LNCaP clone FGC (cell line): ENCODE measurements at places on chromosomes 2 and 18.

- no peak for DNase-seq
These were observed 19.3 kb upstream of the HPCAL1 start for GRCh38 chr2:10283106-10284062.

GRCh38 chr2:216717907-216718615 is 22.7 kb upstream of the IGFBP5 start:
- DNase-seq = no peak

GRCh38 chr2:88099798-88100488 is 27.9 kb downstream of the FABP1 start:
- DNase-seq = no peak

DNA sequence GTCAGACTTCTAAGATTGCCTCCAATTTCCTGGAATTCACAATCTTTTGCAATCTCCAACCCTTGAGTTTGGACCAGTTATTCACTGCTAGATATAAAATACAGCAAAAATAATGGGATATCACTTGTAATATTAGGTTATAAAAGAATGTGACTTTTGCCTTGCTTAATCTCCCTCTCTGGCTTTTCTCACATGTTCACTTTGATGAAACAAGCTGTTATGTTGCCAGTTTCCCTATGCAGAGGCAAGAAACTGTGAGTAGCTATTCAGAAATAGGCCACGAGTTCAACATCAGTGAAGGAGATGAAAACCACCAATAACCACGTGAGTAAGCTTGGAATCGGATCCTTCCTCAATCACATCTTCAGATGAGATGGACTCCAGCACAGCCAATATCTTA is 842.7 kb downstream of the RNF144A start:
- no peak for DNase-seq

GRCh38 chr2:21033237-21034155 is 10.4 kb downstream of the APOB start:
- no peak for DNase-seq

DNA sequence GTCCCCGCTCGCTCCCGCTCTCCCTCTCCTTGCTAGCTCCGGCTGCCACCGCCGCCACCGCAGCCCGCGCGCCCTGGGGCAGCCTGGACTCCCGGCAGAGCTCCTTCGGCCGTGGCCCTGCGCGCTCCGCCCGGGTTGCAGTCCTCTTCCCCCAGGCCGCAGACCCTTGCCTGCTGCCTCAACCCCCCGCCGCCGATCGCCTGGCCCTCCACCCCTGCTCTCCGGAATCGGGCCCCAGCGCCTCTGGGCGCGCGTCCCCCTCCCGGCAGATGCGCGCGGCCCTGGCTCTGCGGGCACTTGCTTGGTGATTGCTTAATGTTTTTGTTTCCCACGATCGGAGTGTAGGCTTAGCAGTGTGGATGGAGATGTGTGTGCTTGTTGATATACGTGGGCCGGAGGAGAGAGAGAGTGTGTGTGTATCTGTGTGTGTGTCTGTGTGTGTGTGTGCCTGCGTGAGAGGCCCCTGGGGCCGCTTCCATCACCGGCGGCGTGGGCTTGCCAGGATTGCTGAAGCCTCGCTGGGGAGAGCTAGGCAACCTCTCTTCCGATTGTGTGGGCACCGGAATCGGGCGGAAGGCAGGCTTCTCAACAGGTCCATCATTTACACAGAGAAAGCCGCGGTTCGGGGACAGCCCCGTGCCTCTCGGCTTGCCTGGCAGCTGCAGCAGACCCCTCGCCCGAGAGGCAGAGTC is 877 bp downstream of the INHBB start:
- DNase-seq = no peak

- no peak for DNase-seq
These were observed 128.1 kb downstream of the NCK2 start for GRCh38 chr2:105872830-105873229.

DNA sequence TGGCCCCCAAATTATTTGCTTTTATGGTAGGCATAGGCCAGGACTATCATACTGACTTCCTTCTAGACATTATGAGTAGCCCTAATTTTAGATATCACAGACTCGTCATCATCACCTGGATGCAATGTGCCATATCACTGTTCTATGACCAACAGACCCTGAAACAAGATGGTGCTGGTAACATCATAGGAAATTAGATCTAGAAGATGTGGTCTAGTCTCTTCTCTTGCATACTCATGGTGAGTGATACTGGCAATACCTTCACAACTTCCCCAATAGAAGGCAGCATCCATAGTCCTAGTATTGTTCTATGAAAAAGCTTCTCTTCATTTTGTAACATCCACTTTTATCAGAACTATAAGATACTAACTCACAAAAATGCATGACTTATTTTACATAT is 116.3 kb upstream of the ITGA4 start:
- no peak for DNase-seq

- no peak for DNase-seq
These were observed 88.6 kb upstream of the EML6 start for GRCh38 chr2:54634564-54635511.

GRCh38 chr2:194567661-194568017 is 1089.4 kb upstream of the SLC39A10 start:
- no peak for DNase-seq

GRCh38 chr2:122139739-122140420 is 384.4 kb downstream of the TSN start:
- no peak for DNase-seq

DNA sequence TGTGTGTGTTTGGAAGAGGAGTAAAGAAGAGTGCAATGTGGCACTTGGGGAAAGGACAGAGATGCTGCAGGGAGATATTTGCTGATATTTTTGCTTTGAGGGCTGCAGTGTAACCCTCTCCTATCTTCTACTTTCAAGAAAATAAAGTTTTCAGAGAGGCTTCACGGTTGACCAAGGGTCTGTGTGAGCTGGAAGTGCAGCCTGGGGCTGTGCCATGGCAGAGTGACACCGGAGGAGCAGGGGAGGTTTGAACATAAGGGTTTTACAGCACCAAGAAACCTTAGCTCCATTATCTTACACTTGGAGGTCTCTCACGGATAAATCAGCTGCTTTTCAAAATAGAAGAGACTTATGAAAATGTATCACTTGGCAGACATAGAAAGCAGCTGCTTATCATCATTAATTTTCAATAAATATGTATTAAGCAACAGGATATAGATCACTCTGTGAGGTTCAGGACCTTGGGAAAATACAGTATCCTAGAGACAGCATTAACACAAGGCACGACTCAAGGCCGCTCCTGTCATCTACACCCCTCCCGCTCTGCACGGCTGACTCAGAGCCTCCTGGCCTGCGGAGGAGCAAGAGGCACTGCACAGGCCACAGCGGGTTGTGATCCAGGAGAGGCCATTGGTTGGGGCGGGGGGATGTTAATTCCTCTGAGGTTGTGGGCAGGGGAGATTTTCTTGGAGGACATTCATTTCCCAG is 127.8 kb downstream of the COPS8 start:
- DNase-seq = no peak

- DNase-seq = no peak
These were observed 35.5 kb upstream of the CD28 start for GRCh38 chr2:203670939-203671338.

DNA sequence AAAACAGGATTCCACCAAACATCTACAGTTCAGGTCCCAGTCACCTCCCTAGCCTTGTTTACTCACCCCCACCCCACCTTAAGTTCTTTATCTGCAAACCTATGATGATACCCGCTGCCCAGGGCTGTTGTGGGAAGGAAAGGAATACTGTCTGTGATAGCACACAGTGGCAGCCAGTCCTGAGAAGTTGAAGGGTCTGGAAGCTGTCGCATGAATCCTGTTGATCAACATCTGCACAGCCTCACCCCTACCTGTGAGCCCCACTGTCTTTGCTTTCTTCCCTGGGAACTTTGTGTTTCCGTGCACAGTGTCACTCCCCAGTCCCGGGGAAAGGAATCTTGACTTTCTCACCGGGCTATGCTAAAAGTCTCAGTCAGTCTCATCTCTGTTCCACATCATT is 160.7 kb upstream of the EPAS1 start:
- no peak for DNase-seq

DNA sequence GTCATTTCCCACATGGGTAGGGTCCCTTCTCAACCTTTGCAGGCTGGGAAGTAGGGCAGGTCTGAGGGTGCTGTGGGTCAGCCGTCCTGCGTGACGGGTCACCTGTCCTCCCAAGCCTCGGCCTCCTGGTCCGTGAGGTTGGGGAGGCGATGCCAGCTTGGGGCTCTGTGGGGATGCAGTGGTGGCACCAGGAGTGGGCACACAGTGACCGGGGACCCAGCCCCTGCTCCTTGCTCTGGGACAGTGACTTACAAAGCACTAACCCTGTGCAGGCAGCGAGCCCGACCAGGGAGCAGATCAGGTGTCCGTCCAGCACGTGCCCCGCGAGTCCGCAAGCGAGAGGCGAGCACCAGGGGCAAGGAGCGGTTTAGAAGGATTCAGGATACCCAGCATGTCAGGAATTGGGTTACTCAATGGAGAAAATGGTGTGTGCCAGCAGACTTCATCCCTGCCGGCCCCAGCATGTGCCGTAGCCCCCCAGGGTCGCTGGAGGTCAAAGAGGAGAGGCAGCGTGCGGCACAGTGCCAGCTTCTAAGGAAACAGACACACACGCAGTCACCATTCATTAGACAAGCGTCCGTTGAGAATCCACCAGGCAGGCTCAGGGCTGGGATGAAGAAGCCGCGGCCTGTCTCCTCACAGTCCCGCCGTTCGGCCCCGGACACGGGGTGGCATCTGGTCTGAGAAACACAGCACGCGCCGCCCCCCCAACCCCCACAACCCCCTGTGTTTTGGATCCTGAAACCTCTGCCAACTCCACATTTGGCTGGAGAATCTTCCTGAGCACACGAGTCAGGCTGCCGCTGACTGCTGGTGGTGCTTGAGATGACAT is 11.7 kb downstream of the COLEC11 start:
- DNase-seq = no peak

DNA sequence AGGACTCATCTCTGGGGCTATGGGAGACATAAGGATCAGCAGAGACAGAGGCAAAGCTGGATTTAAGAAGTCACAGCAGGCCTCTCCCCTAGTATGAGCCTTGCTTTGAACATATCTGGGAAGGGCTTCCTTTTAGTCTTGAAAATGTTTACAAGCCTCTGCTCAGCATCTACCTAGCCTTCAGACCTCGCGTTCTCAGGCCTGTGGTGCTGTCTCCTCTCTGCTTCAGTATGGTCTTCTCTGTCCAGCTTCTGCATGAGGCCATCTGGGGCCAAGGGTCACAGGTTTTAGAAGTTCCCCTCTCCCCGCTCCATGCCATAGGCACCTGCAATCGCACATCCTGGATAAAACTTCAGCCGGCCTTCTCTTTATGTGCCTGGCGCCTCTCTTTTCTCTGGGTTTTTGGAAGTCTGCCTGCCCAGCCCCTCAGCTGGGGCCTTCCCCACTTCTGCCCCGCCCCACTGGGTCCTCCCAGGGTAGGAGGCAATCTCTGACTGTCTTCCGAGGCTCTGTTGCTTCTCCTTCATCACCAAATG is 7.1 kb downstream of the ACTG2 start:
- DNase-seq = no peak

DNA sequence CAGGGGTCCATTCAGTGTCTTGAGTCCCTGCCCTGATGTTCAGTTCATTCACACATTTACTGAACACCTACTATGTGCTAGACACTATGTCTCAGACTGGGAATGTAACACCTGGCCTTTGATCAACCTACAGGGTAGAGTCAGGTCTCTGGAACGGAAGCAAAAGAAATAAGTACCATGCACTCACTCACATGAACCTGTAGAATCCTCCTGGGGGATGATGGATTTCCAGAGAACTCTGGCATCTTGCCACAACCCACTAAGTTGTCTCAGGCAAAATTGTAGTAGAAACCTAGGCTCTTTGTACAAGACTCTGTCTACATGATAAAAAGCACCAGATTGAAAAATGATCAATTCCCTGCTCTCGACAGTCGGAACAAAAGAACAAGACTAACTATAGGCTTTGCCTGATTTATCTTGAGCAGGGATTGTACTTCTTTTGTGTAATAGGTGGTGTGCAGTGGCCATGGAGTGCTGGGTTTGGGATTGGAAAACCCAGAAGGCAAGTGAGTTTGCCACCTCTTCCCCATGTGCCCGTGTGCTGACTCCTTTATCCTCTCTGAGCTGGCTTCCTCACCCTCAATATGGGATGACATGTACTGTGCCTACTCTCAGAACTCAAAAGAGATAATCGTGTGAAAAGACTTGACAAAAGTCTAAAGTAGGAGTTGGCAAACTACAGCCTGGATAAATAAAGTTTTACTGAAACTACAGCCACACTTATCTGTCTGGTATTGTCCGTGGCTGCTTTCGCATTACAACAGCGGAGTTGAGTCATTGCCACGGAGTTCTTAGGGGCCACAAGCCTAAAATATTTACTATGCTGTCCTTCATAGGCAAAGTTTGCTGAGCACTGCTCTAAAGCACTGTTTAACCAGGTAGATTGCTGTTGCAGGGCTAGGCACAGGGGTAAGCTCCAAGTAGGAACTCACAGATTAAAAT is 4.4 kb downstream of the CAPN14 start:
- no peak for DNase-seq

- no peak for DNase-seq
These were observed 112.8 kb upstream of the FN1 start for GRCh38 chr2:215548714-215549113.

DNA sequence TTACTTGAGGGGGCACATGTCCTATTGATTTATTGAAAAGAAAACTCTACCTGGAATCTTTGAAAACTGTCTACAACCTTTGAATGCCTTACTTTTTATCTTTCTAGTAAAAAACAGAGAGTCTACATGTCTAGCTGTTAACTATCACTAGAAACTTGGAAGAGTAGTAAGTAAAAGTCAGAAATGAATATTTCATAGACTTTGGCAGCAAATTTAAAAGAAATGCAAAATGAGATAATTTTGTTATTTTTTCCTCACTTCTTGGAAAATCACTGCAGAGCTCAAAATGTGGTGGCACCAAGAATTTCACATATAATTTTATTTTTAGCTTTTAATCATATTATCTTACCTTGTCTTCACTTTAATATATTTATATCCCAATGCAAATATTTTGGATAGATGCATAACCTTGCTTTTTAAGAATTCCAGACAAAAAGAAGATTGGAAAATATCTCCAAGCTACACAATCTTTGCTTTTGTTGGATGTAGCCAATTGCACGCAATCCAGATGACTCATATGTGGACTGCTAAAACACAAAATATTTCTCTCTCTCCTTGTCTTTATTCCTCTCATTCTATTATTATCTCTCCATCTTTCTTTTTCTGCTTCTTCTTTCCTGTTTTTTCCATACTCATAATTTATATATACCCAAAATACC is 92.2 kb upstream of the DSEL start:
- no peak for DNase-seq

- no peak for DNase-seq
These were observed 82.3 kb downstream of the NDUFA10 start for GRCh38 chr2:239942871-239943311.

GRCh38 chr18:56959120-56959519 is 187.8 kb upstream of the BOD1L2 start:
- no peak for DNase-seq

GRCh38 chr2:173414823-173415322 is 60.2 kb downstream of the CDCA7 start:
- no peak for DNase-seq
